ENCODE measurements at places on chromosomes 3 and 15. TPM values are rescaled to one million over a fixed set of nuclear protein-coding genes. Genes with fewer than 3 reads are reported as not detected.

CP gene
- 1.7 TPM for total RNA-seq

LRIG1 gene
- 16.0 TPM for total RNA-seq

DPH6 gene
- 53.4 TPM for total RNA-seq

CATSPER2 gene
- 1.3 TPM for total RNA-seq

DNA sequence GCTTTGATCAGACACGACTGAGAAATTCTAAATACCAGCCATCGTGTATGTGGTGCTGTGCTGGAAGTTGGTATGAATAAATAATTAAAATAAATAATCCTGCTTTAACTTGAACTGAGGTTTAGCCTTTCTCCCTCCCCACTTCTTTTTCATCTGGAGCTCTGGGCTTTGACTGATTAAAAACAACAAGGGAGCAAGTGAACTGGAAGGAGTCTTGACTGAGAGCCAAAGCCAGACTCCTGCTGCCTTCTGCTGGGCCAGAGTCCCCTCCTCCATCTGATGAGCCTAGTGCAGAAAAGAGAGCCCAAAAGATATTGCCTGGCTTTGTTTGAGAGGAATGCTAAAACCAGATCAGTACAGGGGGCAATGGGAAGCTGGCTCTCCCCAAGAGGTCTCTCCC is 96.0 kb downstream of the CCNL1 start:
- no peak for DNase-seq

Measured in SJSA1 (cell line).